ENCODE measurements at places on chromosomes 3 and 15.

- no peak for DNase-seq
Observed at GRCh38 chr3:16412192-16412800, 101.2 kb downstream of the RFTN1 start.

DNA sequence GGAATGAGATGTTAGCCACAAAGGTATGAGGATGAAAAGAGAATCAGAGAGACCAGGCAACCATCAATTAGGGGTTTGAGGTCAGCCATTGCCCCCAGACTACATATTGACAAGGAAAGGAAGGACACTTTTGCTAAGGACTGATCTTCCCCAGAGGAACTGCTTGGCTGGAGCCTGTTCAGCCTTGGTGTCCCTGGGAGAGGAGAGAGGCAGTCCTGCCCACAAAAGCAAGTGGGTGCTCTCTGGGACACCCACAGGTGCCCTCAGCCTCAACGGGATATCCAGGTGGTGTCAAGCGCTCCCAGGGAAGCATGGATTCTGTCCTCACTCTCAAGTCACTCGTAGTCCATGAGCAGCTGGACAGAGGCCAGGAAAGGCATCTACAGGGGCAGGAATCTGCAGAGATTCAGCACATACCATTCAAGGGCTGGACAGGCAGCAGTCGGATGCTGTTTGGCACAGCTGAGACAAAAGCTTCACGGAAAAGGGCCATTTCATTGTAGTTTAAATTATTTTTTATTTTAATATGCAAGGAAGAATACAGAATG lies 166.2 kb downstream of the UACA start:
- DNase-seq: no peak

DNA sequence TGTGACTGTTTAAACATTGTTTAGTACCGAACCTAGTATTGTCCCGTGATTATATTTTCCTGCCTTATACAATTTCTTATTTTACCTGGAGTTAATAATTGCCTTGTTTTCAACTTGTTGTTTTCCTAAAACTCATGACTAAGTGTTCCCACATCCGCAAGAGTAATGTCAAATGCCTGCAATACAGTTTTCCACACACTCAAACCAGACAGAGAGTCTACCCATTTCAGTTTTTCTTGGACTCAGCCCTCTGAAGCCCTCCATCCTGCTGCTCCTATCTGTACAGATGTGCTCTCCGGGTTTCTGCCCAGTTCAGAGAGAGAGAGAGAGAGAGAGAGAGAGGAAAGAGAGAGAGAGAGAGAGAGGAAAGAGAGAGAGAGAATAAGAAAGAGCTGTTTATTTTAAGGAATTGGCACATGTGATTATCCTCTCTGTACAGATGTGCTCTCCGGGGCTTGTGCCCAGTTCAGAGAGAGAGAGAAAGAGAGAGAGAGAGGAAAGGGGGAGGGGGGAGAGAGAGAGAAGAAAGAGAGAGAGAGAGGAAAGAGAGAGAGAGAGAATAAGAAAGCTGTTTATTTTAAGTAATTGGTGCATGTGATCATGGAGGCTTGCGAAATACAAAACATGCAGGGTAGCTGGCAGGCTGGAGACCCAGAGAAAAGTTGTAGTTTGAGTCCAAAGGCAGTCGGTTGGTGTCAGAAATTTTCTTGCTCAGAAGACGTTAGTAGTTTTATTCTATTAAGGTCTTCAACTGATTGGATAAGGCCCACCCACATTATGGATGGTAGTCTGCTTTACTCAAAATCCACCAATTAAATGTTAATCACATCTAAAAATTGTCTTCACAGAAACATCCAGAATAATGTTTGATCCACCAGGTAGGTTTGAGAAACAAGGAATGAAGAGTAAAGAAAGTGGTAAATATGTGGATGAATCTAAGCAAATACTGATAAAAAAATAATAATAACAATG lies 104.1 kb upstream of the GOLGA8J start:
- DNase-seq: no peak

DNA sequence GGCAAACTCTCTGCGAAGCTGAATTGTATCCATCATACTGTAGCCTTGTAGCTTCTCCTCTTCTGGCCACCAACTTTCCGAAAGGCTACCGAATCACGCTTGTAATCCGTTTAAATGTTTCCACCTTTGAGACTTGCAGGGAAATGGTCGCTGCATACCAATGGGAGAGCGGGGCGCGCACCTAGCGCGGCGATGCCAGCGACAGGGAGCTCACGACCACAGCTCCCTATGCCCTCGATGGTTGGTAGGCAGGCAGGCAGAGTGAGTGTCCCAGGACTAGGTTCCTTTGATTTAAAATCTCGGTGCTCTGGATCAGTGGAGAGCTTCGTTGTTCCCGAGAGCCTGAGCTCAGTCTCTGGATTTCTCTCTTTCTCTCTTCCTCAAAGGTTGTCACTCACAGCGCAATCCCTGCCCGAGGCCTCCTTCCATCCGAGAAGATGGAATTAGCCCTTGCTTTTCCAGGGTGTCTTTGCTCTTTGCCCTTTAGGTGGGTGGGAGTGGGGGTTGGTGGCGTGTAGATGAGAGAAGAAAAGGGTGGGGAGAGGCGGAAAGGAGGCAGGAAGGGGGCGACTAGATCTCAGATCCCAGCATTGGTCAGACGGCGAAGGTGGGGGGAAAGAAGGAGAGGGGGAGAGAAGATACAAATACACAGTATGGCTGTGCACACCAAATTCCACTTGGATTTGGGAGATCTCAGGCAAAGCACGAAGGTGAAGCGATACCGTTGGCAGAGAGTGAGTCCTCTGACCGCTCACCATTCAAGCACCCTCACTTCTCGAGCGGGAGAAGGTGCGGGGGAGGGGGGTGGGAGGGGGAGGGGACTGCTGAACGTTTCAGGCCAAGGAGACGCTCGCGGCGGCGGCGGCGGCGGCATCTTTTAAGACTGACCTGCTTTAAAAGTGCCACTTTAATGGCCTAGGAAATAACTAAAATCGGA lies at the start of gene SLITRK3:
Gene SLITRK3 (minus strand): TSS at position 745 of the 937 bp plus-strand sequence. CDS start 5,554 bp downstream, outside the sequence.
- DNase-seq: no peak

DNA sequence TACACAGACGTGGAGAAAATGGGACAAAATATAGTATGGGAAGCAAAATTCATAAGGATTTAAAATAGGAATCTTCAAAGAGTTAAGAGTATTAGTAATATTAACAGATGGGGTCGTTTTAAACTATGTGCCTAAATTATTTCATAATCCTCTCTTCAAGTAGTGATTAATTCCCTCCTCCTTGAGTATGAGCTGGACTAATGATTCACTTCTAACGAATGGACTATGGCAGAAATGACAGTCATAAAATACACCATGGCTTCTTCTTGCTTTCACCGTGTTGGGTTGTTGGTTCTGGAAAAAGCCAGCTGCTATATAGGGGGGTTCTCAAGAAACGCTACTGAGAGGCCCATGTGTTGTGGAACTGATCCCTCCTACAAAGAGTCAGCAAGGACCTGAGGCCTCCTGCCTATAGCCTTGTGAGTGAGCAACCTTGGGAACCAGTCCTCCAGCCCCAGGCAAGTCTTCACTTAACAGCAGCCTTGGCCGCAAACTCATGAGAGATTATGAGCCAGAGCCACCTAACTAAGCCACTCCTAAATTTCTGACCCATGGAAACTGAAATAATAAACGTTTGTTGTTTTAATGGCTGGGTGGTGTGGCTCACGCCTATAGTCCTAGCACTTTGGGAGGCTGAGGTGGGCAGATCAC lies 64.8 kb upstream of the ABHD2 start:
- no peak for DNase-seq

- no peak for DNase-seq
Observed at GRCh38 chr3:106745344-106746168, 631.7 kb upstream of the CCDC54 start.

GRCh38 chr15:96448923-96449322 lies 118.4 kb downstream of the NR2F2 start:
- no peak for DNase-seq

DNA sequence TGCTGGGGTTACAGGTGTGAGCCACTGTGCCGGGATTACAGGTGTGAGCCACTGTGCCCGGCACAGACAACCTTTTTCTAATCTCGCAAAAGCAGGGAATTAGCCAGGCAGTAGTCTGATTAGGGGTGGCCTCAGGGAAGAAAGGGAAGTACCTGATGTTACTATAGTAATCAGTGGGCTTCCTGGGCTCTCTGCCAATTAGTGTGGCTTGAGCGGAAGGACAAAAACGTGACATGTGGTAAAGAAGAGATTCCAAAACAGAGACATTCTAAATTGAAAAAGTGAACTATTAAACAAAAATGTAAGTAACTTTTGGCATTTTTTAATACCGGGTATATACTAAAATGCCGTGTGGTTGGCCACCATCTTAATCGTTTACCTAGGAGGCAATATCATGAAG lies 48.1 kb downstream of the CFAP20DC start:
- DNase-seq: no peak
